ENCODE measurements at places on chromosomes 11 and 22.
A peak's percentile ranks its signal among the peaks of the same experiment; 100 is the strongest.

DNA sequence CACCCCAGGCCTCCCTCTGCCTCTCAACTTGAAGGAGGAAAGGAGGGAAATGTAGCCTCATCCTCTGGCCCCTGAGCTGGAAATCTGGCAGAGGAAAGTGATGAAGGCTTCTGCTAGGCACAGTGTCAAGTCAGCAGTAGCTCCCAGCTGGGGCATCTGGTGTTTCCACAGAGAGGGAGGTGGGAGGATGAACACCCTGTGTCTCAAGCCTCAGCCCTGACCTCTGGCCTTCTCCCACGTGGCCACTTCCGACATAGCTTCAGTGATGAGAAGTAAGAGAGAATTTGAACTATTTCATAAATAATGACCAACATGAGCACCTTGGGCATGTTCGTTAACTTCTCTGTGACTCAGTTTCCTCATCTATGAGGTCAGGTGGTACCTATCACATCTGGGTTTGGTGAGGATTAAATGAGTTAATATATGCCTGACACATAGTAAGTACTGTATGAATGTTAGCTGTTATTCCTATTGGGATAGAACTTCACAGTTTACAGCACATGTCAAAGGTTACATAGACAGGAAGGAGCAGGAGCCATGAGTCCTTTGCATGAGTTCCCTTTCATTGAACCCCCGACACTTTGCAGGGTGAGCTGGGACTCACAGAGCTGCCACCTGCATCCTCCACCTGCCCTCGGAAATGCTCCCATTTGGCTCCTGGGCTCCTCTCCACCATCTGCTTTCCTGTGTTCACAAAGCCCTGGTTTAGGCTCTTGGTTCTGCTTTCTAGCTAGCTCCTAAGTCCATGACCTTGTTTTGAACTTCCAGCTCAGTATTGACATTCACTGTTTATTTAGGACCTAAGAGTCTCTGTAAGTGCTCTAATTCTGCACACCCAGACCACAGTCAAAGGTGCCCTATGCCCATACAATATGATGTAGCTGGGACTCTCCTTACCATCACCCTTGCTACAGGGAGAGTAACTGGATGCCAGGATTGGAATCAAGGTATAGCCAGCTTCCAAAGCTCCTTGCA lies 61.7 kb downstream of the CSNK2A3 start:
- no peak for DNase-seq

DNA sequence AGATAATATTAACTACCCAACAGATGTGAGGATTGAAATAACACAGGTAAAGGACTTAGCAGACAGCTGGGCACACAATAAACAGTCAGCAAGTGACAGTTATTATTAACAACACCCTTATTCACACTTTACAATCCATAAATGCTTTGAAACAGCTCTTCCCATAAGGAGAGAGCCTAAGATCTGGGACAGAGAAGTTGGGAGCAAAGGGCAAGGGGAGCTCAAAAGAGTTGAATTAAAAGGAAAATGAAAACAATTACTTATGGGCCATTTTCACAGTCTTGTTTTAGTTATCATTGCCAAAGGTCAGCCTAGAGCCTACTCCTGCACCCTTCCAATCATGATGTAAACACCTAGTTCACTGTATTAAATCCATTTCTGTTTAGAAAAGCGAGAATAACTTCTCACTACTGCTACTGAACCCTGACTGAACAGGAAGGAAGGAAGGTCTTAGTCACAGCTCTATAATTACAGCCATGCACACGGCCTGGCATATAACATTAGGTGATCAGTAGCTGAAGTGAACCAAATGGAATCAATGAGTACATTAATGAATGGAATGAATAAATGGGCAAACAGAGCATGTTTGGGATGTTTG lies 111.3 kb downstream of the PLEKHA7 start:
- no peak for DNase-seq

DNA sequence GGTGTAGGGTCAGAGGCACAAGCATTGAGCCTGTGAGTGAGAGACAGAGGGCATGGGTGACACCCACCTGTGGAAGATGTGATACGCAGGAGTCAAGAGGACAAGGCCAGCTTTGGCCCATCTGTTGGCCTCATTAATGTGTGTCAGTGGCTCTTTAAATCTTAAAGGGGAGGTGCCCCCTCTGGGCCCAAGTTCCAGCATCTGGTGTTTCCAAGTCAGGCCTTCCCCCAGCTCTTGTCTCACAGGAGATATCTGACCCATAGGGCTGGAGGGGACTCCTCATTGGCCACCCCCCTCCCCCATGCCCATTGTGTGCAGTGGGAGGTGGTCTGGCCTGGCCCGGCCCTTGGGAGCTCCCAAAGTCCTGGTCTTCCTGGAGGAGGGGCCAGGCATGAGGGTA lies 8.9 kb downstream of the KCNK7 start:
- no peak for DNase-seq

DNA sequence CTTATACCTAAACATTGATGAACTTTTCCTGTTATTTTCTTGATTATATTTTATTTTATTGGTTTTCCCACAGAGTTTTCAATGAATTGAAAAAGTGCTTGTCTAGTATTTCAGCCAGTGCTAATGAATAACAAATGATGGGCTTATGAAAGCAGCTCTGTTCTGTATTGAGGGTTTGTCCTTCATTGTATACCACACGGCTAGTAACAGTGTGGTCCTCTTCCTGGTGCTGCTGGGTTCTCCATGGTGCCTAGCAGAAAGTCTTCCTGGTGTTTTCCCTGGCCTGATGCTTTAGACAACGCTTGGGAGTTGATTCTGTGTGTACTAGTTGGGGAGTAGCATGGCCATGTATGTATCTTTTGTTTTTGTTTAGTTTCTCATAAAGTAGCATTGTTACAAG lies 89.1 kb downstream of the MTMR3 start:
- no peak for DNase-seq

DNA sequence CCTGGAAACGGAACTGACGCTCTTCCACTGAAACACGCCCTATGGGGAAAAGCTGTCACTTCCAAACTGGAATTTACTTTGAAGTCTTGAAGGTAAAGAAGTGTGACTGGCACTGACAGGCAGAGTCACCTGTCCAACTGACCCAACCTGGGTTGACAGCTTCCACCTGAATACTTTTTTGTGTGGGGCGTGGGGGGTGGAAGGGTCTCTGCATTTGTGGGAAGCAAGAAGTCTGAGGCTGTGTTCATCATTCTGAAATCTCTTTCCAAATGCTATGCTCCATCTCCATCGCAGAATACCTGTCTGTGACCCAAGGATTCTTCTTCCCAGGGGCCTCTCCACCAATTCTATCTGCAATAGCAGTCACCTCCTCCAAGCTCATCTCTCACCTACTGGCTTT lies 7.8 kb downstream of the IFT27 start:
- no peak for DNase-seq

DNA sequence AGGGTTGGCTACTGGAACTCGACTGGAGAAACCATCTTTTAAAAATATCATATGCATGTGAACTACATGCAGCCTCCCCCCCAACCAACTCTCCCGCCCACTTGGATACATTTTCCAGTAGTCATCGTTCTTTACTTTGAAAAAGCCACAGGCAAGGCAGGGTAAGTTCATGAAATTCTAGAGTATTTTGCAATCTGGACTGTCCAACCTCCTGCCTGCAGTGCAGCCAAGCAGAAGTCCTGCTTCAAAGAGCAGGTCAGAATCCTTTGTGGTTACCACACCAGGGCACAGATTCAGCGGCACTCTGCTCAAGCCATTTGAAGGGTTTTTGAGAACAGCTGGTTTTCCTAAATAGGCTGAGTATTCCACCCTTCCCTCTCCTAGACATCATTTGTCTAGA lies 12.1 kb downstream of the ELF5 start:
- no peak for DNase-seq

- no peak for DNase-seq
Measured at GRCh38 chr22:36860821-36861659, at the start of gene NCF4. Gene NCF4, plus strand, starts transcription at chr22:36861006. Its CDS starts 166 bp downstream, at chr22:36861172.

DNA sequence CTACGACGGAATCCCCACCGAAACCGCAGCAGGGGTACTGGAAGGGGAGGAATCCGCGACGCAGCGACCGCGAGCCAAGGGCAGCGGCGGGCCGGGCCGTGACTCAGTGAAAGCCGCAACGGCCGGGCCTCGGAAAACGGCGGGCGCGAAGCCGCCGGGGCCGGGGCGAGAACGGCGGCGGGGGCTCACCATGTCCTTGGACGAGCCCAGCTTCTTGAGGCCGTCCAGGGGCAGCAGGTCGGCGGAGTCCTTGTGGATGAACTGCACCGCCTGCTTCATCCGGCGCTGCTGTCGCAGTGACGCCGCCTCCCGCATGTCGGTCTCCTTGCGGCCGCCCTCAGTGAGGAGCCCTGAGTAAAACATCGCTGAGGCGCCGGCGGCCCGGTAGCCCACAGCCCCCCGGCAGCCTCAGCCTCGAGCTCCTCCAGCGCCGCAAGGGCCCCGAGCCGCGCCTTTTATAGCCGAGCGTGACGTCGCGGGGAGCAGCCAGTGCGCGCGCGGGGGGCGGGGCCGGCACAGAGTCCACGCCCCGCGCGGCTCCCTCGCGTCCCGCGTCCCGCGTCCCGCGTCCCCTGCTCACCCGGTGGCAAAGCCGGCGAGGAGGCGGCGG lies at the start of gene NRIP3:
Gene NRIP3, minus strand, starts transcription at position 429 of the 610 bp plus-strand sequence. Its CDS starts 66 bp downstream, at position 363.
- DNase-seq, result peak; percentile 80

- no peak for DNase-seq
Measured at GRCh38 chr11:17036666-17037658, 22.7 kb upstream of the PLEKHA7 start.

DNA sequence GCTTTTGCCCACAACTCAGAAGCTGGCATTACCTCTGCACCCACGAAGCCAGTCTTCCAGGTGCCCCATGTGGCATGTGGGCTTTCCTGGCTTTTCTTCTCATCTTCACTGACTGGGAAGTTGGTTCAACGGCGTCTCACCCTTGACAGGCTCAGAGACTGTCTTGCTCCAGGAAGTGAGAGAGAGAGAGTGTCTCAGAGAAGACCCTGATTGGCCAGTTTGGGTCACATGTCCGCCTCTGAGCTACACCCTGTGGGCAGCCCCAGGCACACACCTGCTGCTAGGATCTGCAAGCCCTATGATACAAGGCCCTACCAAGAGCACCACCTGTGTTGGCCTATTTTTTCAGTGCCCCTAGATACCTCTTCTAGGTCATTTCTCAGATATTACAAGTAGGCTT lies 39.0 kb downstream of the RTL6 start:
- DNase-seq, result no peak

DNA sequence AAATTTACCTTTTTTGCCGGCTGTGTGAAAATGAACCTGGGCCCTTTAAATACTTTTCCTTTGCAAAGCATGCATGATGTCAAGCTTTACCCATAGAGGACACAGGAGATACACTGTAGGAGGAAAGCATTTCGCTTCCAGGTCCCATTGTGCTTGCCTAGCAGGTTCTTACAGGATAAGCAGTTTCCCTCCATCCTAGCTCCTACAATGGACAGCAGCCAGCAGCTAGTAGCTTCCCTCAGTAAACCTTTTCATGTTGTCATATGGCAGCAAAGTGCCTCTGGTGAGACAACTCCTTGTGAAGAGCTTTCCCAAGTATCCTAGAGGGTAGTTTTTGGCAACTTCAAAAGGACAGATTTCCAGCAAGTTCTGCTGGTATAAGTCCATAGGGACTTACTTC lies 78.4 kb downstream of the RBFOX2 start:
- DNase-seq, result no peak

DNA sequence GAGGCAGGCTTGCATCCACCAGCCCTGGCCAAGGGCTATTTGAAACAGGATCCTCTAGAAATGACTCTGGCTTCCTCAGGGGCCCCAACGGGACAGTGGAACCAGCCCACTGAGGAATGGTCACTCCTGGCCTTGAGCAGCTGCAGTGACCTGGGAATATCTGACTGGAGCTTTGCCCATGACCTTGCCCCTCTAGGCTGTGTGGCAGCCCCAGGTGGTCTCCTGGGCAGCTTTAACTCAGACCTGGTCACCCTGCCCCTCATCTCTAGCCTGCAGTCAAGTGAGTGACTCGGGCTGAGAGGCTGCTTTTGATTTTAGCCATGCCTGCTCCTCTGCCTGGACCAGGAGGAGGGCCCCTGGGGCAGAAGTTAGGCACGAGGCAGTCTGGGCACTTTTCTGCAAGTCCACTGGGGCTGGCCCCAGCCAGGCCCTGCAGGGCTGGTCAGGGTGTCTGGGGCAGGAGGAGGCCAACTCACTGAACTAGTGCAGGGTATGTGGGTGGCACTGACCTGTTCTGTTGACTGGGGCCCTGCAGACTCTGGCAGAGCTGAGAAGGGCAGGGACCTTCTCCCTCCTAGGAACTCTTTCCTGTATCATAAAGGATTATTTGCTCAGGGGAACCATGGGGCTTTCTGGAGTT lies 13.3 kb downstream of the IL10RA start:
- no peak for DNase-seq

- DNase-seq, result no peak
Measured at GRCh38 chr11:71370895-71371673, 77.1 kb downstream of the DHCR7 start.

DNA sequence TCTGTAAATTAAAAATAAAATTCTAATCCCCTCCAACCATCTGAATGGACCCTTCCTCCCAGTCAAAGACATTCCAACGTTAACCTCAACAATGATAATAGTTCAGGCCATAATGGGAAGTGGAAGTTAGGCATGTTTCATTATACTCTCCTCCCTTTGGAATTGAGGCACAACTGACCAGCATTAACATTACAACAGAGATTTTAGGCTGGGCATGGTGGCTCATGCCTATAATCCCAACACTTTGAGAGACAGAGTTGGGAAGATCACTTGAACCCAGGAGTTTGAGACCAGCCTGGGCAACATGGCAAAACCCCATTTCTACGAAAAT lies 2.4 kb upstream of the CTSF start:
- no peak for DNase-seq

DNA sequence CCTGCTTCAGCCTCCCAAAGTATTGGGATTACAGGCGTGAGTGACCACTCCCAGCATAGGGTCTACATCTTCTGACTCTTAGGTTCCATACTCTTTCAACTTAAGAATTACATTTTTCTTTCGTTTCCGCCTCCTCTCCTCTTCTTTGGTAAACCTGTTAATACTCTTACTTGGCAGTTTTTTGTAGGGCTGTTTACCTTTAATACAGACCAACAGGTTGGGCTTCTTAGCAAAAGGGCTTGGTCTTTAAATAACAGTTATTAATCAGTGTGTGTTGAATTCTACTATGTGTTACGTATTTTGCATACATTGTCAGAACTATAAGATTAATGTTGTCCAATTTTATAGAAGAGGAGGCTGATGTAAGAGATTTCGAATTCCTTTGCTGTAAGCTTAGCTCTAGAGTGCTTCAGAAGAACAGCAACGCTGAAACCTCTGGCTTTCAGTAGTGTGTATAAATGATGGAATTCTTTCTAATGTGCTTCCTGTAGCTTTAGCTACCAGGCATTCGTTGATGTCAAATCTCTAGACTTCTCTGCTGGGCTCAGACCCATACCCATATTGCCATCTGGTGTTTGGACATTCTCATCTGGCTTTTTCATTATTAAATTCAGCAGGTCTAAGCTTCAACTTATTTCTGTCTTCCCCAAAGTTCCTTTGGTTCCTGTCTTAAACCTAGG lies 3.1 kb downstream of the FDX1 start:
- DNase-seq, result no peak

DNA sequence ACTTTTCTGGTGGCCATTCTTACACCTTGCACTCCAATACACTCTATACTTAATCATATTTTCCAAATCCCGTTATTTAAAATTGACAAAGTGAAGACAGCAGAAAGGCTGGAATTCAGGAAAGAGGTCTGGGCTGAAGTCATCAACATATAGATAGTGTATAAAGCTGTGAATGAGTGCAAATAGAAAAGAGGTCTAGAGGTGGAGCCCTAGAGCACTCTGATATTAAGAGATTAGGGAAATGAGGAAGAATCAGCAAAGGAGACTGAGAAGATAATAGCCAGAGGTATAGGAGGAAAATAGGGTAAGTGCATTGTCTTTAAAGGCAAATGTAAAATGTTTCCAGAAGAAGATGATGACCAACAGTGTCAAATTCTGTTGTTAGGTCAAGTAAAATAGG lies 7.9 kb downstream of the CTR9 start:
- no peak for DNase-seq

Data from effector memory CD4-positive, alpha-beta T cell (primary cell).